ENCODE measurements at places on chromosomes 12 and 14. TPM values are rescaled to one million over a fixed set of nuclear protein-coding genes. Genes with fewer than 3 reads are reported as not detected.

DNA sequence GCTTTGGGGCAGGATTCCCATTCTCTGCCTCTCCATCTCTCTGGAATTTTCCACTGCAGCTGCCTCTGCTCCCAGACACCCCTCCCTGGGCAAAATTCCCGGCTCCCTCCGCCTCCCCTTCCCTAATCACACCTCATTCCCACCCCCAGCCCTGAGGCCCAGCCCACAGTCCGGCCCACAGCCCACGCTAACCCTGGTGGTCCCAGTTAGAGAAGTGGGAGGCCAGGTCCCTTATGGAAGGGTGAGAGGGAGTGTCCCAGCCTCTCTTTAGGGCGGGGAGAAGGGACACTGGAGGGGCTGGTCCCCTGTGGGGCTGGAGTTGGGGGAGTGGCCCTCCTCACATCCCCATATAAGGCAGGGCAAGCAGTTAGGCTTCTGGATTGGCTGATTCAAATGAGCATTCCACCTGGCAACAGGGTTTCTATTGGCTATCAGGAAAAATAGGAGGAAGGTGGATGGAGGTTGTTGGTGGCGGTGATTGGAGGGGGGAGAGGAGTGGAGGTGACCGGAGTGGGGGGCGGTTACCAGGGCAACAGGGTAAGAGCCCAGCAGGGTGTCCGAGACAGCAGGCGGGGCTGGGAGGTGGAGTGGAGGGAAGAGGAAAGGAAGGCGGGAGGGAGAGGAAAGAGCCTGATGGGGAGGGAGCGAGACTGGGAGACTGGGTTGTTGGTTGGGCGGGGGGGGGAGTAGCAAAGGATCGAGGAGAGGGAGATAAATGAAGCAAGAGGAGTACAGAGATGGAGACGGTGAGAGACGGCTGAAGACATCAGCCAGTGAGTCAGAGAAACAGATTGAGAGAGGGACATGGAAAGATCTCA, 1.9 kb upstream of the PTMS start:
- H3K27me3 ChIP-seq = no peaks in the 10 kb centered on the region
- H3K4me1 ChIP-seq = peaks cover 33% of the 10 kb centered on the region
- H3K27ac ChIP-seq = peak overlapping the region; percentile 80
- no peaks in the 10 kb centered on the region for H3K36me3 ChIP-seq
- DNase-seq = peak; percentile 95
- H3K4me3 ChIP-seq = peak overlapping the region; percentile 75

GRCh38 chr12:13959131-13959723, 22.2 kb downstream of the GRIN2B start:
- DNase-seq = no peak
- no peak overlapping the region for H3K27ac ChIP-seq
- no peaks in the 10 kb centered on the region for H3K36me3 ChIP-seq
- no peak overlapping the region for H3K4me3 ChIP-seq
- no peaks in the 10 kb centered on the region for H3K27me3 ChIP-seq

- H3K27ac ChIP-seq = no peak overlapping the region
- no peaks in the 10 kb centered on the region for H3K4me1 ChIP-seq
- no peaks in the 10 kb centered on the region for H3K36me3 ChIP-seq
- no peak overlapping the region for H3K4me3 ChIP-seq
- no peak for DNase-seq
- H3K27me3 ChIP-seq = no peaks in the 10 kb centered on the region
Observed at GRCh38 chr14:59246566-59246965, 58.1 kb downstream of the DAAM1 start.

DNA sequence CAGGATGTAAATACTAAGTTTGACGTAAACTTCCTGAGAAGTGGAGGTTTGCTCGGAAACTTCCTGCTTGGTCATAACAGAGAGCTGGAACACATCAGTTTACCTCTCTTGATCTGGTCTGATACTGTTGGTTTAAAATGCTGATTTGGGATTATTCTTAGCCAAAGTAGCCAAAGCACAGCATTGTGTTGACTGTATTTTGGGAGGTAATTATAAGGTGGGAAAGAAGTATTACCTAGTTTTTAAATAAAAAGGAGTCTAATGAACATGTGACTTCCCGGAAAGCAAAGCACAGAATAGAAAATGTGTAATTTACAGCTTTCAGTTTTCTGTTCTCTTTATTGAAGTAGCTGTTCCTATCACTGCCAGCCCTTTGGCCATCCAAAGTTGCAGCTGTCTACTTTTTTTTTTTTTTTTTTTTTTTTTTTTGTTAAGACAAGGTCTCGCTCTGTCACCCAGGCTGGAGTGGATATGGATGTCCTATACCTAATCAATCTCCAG, 52.2 kb upstream of the SRP54 start:
- no peaks in the 10 kb centered on the region for H3K27me3 ChIP-seq
- H3K27ac ChIP-seq = peak overlapping the region; percentile 49
- no peak for DNase-seq
- H3K36me3 ChIP-seq = no peaks in the 10 kb centered on the region

DPPA3 gene
- total RNA-seq = not detected

IGF1 gene
- total RNA-seq = 6.0 TPM

- H3K4me3 ChIP-seq = no peak overlapping the region
- no peak overlapping the region for H3K27ac ChIP-seq
- H3K36me3 ChIP-seq = no peaks in the 10 kb centered on the region
Observed at GRCh38 chr14:104163541-104163940, 25.2 kb downstream of the KIF26A start.

- no peak overlapping the region for H3K27ac ChIP-seq
- peaks cover 25% of the 10 kb centered on the region for H3K4me1 ChIP-seq
- no peaks in the 10 kb centered on the region for H3K27me3 ChIP-seq
Observed at GRCh38 chr14:68576031-68576430, 216.8 kb downstream of the ZFP36L1 start.

LTBP2 gene
- 117 TPM for total RNA-seq

RASAL1 gene
- total RNA-seq = 0.26 TPM

DNA sequence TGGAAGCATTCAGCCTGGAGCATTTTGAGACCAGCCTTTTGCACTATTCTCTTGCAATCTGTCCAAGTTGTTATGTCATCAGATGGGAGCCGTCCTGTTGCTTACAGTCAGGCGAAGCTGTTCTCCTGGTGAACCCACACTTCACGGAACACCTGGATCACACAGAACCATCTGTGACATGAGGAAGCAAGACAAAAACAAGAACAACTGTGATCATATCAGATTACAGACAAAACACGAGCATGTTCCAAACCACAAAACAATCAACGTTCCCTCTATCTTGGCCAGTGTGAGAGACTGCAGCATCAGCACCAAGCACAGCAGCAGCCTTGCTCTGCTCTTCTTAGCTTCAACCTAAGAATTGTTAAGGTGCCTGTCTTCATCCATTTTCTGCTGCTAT, 180.5 kb upstream of the SFSWAP start:
- H3K4me1 ChIP-seq = no peaks in the 10 kb centered on the region
- peaks cover 20% of the 10 kb centered on the region for H3K27me3 ChIP-seq
- no peak overlapping the region for H3K4me3 ChIP-seq
- no peak overlapping the region for H3K27ac ChIP-seq
- DNase-seq = no peak

Measured in upper lobe of right lung (tissue), 1 donor.